ENCODE measurements at places on chromosomes 6 and 20. TPM values are rescaled to one million over a fixed set of nuclear protein-coding genes. Genes with fewer than 3 reads are reported as not detected.

The GPR6 gene
- not detected for total RNA-seq

The GFOD1 gene
- 3.0 TPM for total RNA-seq

The KIF25 gene
- not detected for total RNA-seq

The HLA-DPA1 gene
- 0.18 TPM for total RNA-seq

The SNAP91 gene
- total RNA-seq: 0.36 TPM

The ANGPT4 gene
- not detected for total RNA-seq

The DNMT3B gene
- 1.1 TPM for total RNA-seq

The BCAS1 gene
- 2.3 TPM for total RNA-seq
